ENCODE measurements at places on chromosomes 12 and 14.

DNA sequence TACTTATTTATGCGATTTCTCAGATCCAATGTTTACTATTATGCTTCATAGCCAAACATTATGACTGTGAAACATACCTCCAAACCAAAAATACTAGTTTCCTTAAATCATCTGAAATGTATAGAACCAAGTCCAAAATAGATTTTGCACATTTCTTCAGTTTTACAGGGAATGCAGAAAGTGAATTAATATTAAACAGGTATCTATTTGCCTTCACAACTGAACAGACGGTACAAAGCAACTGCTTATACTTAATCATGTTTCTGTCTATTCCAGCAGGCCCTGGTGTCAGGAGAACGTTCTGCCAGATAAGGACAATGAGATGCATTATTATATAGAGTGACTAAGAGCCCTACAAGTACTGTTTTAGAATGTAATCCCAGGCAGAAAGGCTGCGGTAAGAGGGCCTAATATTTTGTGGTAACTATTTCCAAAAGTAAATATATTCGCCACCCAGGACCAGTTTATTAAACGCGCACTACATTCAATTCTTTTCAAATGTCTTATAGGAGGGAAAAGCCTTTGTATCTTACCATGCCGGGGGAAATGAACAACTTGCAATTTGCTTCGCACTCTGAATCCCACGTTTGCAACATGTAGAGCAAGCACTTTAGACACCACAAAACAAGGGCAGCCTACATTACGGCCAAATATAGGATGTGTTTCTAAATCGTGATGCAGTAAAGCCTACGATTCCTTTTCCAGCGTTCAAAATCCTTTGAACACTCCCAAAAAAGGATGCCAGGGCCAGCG, 1.5 kb downstream of the CORO1C start:
- no peak for DNase-seq

DNA sequence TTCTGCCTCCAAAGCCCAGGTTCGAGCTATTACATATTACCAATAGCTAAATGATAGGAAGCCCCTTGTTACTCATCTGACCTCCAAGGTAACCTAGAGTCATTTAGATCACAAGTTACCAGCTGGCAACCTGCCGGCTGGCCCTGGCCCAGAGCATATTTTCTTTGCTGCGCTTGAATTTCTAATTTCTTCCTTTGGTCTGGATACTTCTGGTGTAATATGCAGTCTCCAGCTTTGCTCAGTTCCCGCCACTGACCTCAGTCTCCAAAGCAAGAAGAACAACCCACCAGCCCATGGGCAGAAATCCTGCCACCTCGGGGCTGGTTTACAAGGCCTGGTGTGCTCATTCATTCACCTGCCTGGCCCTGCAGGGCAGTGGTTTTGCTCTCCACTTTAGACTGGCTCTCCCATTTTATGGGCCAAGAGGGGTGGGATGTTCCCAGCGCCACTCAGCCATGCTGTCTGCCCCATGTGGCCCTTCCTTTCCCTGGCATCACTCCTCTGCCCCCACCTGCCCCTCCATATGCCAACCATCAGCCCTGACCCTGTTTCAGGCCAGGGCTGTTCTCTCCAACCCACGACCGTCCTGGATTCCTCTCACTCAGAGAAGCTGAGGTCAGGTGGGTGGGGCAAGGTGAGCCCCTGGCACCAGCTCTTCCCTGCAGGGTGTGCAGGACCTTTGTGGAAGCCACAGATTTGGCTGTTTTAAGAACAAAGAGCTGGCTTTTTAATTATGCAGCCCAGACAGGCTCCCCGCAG, 76.0 kb downstream of the PRIMA1 start:
- no peak for DNase-seq

DNA sequence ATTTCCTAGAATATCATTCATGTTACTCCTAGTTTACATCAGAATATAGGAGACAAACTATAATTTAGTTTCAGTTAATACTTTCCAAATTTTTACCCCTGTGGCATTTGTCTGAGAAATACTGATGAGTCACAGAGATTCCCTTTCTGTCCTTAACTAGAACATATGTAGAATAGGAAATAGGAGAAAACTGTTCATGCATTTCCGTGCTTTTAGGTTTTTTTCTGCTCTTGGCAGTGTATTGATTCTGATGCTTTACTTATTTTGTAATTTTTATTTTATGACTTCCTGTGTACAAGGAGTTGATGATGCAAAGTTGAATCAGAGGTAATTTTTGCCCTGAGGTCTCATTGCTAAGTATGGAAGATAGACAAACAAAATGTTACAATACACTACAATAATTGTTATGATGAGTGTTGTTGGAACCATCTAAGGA, 23.0 kb downstream of the MNAT1 start:
- no peak for DNase-seq

DNA sequence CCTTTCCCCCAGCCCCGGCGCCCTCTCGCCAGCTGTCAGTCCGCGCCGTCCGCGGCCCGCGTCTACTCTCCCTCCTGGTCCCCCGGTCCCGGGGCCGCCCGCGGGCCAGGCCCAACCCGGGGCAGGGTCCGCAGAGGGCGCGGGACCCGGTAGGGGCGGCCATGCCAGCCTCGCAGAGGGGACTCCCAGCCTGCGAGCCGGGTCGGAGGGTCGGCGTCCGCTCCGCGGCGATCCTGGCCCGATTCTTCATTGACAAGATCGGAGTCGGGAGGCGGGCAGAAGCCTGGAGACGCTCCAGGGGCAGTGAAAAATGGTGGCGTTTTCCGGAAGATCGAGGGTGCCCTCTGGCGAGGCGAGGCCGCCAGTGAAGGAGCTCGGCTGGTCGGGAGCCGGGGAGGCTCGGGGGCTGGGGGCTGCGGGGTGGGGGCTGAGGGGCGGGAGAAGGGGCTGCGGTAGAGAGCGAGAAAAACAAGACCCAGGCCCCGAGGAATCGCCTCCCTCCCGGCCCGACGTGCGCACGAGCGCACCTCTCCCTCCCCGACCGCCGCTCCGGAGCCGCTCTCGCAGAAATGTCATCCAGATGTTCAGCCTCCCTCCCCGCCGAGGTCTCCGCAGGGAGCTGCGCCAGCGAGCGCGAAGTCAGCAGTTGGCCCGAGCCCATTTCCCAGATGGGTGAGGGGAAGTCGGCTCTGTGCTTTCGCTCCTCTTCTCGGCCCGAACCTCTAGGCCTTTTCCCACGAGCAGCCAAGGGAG, 647 bp upstream of the TGFB3 start:
- peak; percentile 51 for DNase-seq

GRCh38 chr12:559906-560455, 100.2 kb downstream of the B4GALNT3 start:
- DNase-seq, result no peak

DNA sequence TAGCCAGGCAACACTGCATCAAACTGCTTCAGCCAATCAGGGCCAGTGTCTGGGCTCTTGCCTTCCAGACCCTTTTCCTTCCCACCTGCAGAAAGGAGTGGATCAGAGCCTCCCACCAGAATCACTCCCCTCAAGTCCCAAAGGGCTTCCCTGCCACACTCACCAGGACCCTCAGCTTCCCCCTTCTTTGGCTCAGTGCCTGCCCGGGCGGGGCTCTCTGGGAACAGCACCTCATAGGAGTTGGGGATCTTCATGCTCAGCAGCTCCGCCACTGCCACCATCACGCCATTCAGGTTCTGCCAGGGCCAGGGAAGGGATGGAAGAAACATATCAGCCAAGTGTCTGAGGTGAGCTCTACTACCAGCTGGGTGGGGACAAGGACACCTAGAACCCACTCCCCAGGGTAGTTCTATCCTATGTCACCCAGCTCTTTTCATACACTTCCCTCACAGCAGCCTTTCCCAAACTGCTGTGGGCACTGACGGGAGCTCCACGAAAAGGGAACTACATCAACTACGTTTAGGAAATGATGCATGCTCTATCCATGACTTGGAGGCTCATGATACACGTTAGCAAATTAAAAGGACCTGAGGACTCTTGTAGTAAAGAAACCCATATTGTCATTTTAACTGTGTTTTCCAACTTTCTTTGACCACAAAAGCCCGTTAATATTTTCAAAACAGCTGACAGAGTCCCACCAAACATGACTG, 9.4 kb upstream of the PRKAG1 start:
- no peak for DNase-seq

DNA sequence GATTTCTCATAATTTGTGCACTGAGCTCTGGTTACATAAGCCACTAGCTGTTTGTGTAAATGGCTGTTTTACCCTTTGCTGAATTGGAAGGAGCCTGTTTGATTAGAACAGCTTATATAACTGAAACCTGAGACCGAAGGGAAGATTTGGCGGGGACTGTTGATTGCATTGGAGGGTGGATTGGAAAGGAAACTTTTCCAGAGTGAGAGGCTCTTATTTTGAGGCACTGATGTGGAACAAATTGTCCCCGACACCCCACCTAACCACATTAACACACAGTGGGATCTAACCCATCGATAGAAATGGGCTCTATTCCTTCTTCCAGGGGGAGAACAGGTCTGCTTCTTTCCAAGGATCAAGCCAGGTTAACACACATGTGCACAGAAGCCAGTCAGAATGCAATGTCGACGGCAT, 51.7 kb downstream of the TMEM30B start:
- DNase-seq, result no peak

DNA sequence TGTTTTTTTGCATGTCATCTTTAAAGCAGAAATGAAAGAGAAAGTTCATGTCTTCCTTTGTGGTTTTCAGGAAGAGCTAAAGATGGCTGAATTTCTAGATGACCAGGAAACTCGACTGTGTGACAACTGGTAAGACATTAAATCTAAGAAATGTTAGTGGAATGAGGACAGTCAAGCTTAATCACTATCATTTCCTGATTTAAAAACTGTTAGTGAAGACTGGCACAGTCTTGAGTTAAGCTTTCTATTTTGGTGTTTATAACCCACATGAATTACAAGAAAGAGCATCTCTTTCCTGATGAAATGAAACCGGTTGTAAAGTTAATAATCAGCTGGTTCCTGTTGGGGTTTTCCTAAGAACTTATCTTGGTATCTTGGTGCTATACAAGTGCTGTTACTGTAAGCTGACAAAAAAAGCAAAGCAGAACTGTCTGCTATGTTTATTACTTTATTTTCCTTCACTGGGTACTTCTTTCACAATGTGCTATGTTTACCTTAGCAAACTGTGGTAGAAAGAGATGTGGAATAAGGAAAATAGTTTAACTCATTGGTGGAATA, 5.2 kb downstream of the TRAFD1 start:
- no peak for DNase-seq

- DNase-seq, result no peak
These were observed 147.7 kb downstream of the CALM1 start for GRCh38 chr14:90544566-90544965.

GRCh38 chr12:11808931-11809330, 159.5 kb downstream of the ETV6 start:
- DNase-seq, result no peak

GRCh38 chr12:130436741-130437501, 99.2 kb downstream of the PIWIL1 start:
- no peak for DNase-seq

GRCh38 chr12:121849211-121849610, 9.4 kb downstream of the HPD start:
- no peak for DNase-seq

GRCh38 chr12:107570721-107571120, 114.9 kb upstream of the PWP1 start:
- no peak for DNase-seq

- DNase-seq, result no peak
These were observed 2.0 kb downstream of the FAM177A1 start for GRCh38 chr14:35047976-35048513.

DNA sequence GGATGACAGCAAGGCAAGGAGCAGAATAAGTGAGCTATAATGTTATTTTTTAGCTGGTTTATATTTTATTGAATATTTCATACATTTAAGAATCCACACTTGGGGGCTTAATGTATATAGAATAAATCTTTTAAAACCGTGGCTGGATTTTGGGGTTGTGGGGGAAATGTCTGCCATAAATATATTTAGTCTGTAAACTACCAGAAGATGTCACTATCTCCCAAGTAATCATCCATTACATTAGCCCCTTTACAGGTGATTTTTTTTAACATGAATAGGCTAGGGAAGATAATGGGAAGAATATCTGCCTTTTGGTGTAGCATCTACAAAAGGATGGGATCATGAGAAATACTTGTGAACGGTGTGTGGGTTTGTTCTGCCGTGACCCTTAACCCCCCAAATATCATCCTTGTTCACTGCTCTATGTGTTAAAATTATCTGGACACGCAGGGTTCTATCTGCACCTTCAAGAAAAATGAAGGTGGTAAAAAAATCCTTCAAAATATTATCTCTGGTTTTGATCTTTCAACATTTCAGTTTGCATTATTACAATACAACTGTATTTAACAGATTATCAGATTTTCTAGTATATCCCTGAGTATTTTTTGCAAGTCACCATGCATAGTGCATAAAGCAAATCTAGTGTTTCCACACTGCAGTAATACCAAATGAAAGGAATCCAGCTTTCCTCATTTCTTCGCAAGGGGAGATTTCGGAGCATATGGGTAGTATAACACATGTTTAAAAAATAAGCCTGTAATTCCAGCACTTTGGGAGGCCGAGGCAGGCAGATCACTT, 8.0 kb upstream of the SLC17A8 start:
- DNase-seq, result no peak

DNA sequence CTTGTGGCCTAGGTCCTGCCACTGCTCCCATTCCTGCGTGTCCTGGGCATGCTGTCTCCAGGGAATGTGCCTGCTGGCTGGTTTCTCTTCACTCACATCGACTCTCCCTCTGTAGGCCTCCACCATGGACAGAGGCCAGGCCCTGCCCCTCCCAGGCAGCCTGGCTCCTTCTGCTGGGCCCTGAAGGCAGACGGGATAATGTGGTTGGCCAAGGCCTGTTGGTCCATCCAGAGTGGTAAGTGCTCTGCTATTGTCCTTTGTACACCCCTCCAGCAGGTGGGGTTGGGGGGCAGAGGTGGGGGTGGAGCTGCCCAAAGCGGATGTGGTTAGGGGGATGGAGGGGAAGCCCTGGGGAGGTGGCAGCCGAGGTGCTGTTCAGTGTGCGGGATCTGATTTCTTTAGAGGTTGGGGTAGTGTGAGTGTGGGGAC, 9.5 kb upstream of the NR4A1 start:
- no peak for DNase-seq
